ENCODE measurements at places on chromosomes 12 and 14. TPM values are rescaled to one million over a fixed set of nuclear protein-coding genes. Genes with fewer than 3 reads are reported as not detected.

DNA sequence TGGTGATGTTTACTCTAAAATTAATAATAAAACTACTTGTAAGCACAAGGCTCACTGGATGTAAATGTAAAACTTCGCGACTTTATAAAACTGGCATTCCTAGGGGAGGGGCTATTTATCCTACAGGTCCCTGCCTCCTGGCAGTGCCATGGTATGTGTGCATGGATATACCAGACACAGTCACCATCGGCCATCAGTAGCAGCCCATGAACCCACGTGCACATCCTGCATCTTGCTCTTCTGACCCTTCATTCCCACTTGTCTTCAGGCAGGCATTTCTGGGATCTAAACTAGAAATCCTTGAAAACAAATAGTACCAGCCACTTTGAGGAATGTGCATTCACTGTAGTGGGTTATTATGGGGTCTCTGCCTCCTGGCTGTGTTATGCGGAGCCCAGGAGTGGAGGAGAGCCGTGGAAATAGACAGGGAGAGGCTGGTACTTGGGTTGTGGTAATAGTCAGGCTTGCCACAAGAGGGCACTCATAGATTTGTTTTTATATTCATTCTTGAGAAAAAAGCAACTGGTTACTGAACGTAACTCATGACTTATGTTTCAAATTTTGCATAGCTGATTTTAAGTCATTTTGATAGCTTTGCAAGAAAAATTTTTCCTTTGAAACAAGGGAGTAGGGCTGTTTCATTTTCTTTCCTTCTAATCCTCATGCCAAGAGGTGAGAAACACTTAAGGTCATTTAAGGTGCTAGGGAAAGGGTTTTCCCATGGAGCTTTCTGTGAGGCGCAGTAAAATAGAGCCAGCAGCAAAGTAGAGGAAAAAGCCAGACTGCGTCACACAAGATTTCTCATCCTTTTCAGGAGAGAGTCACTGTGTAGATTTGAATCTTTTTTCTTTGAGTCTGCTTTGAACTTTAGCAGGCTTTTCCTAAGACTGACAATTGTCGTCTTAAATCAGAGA is 17.4 kb upstream of the GALNT16 start:
- peak; percentile 70 for DNase-seq

GRCh38 chr12:26737487-26738030 is 95.4 kb downstream of the ITPR2 start:
- no peak for DNase-seq

DNA sequence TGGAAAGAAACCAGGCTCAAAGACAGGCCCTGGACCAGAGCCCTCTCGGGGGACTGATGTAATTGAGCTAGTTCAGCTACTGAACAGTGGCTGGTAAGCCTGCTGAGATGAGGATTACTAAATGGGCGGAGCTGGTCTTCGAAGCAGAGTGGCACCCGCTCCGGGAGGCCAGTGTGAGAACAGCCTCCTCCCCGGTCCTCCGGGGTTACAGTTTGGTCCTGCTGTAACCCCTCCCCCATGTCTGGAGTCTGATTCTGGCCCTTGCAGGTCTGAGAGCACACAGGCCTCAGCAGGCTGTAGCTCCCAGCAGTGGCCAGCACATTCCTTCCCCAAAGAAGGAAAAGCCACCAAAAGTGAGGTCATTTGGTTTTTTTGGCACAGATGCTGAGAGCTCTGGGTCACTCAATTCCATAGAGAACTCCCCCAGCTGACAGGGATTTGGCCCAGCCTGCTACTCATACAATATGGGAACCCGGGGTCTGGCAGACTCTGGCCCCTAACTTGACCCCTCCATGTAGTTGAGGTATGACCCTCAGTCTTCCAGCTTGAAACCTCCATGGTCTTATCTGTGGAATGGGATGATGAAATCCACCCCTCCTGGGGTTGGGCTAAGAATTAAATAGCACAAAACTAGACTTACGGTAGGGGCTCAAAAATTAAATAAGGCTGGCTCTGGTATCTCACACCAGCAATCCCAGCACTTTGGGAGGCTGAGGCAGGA is 39.0 kb downstream of the ACTN1 start:
- peak; percentile 69 for DNase-seq

DNA sequence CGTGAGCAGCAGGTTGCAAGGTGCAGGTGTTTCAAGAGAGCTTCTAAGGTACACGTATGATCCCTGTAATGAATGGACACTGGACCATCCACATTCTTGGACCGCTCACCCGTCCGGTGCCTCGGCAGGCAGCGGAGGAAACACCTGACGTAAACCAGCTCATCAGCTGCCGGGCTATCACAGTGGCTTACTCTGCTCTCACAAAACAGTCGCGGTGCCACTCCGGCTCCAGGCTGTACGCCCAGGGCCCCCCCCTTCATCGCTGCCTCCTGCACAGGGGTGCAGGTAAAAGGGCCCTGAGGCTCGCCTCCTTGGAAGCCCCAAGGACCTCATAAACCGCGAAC is 436 bp downstream of the VPS33A start:
- DNase-seq: no peak

RERG gene
- total RNA-seq: 5.9 TPM

ARHGEF25 gene
- total RNA-seq: 26.2 TPM

Measured in mucosa of gallbladder (tissue), 1 donor.